ENCODE measurements at places on chromosomes 2 and 18. TPM values are rescaled to one million over a fixed set of nuclear protein-coding genes. Genes with fewer than 3 reads are reported as not detected.

- no peak for DNase-seq
- H3K36me3 ChIP-seq, result peaks cover 62% of the 10 kb centered on the region
- H3K27me3 ChIP-seq, result no peaks in the 10 kb centered on the region
- no peak overlapping the region for H3K27ac ChIP-seq
Observed at GRCh38 chr2:101007415-101008345, 5.6 kb downstream of the RPL31 start.

DNA sequence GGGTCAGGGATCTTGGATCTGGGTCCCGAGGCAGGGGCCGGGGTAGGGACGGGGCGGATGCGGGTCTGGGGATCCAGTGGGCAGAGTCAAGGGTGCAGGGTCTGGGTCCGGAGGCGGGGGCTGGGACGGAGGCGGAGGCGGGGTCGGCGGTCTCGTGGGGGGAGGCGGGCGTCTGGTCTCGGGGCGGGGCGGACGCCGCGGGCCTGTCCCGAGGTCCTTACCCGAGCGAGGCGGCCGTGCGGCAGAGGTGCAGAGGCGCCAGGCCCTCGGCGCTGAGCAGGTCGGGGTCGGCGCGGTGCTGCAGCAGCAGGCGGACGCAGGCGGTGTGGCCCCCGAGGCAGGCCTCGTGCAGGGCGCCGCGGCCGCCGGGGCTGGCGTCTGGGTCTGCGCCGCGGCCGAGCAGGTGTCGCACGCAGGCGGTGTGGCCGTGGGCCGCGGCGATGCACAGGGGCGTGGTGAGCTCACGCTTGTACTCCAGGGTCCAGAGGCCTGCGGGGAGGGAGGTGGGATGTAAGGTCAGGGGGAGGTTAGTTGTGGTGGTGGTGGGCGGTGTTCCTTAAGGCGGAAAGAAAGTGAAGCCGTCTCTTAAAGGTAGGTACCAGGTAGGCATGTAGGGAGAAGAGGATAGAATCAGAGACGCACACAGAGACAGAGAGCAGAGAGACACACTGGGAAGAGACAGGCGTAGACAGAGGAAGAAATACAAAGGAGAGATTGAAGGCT is 26.6 kb downstream of the ASB18 start:
- H3K4me1 ChIP-seq, result peaks cover 4% of the 10 kb centered on the region
- H3K36me3 ChIP-seq, result no peaks in the 10 kb centered on the region
- no peak for DNase-seq
- H3K27me3 ChIP-seq, result peaks cover 13% of the 10 kb centered on the region
- no peak overlapping the region for H3K27ac ChIP-seq

DNA sequence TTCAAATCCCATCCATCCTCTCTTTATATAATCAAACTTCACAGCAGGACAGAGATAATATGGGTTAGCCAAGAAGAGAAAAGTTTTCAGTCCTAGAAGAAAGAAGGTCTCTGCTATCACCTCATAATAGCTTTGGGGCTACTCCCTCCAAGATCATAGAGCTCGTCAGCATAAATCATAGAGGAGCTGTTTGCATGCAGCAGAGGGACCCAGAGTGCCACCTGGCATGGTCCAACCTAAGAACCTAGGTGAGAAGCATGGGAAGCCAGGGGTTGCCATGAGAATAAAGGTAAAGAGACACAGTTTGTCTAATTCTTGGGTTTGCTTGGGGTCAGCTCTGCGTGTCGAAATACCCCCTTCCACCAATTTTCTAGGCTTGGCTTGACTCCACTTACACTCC is 87.1 kb upstream of the CYP1B1 start:
- H3K27me3 ChIP-seq, result no peaks in the 10 kb centered on the region
- no peak overlapping the region for H3K27ac ChIP-seq
- DNase-seq, result no peak
- no peak overlapping the region for H3K4me3 ChIP-seq
- H3K36me3 ChIP-seq, result no peaks in the 10 kb centered on the region

DNA sequence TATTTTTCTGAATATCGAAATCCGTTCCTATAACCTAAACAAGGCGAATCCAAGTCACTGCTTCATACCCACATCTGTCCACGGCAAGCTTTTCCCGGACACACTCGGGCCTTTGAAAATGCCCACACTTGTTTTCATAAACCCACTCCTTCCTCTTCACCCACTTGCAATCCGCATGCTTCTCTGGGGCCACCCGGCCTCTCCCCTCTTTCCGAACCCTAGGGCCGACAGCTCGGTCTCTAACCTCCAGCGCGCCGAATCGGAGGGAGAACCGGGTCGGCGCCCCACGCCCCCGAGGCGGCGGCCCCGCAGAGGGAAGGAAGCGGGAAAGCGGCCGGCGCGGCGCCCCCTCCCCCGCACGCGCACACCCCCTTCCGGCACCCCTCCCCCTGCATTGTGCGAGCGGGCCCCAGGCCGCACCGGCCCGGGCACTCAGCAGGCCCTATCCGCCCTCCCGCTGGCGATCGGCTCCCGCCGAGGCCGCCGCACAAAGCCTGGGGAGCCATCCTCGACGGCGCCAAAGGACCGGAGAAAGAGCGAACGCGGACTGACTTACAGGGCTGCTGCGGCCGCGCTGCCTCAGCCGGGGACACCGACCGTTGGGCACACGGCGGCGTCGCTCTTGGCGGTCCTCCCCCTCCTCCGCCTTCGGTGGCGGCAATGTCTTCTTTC is 467 bp downstream of the PUM2 start:
- H3K4me1 ChIP-seq, result peaks cover 40% of the 10 kb centered on the region
- H3K27ac ChIP-seq, result peak overlapping the region; percentile 98
- peak overlapping the region; percentile 91 for H3K4me3 ChIP-seq
- H3K27me3 ChIP-seq, result no peaks in the 10 kb centered on the region
- peak; percentile 56 for DNase-seq

DNA sequence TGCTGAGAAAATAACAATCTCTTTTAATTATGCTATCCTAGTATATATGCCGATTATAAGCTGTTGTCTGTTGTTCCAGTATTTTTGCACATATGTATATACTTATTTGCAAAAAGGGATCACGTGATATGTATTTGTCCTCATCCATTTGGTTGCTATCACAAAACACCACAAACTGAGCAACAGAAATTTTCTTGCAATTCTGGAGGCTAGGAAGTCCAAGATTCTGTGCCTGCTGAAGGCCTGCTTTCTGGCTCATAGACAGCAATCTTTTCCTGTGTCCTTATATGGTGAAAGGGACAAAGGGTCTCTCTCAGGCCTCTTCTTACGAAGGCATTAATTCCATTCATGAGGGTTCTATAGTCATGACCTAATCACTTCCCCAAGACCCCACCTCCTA is 186.5 kb downstream of the LPIN1 start:
- no peaks in the 10 kb centered on the region for H3K4me1 ChIP-seq
- no peaks in the 10 kb centered on the region for H3K36me3 ChIP-seq
- DNase-seq, result no peak

- no peaks in the 10 kb centered on the region for H3K27me3 ChIP-seq
- no peaks in the 10 kb centered on the region for H3K36me3 ChIP-seq
- no peaks in the 10 kb centered on the region for H3K4me1 ChIP-seq
- DNase-seq, result no peak
- H3K27ac ChIP-seq, result no peak overlapping the region
Observed at GRCh38 chr2:197673606-197674005, 1.8 kb downstream of the RFTN2 start.

GRCh38 chr2:134581877-134582546 is 136.8 kb downstream of the TMEM163 start:
- no peak for DNase-seq
- no peaks in the 10 kb centered on the region for H3K36me3 ChIP-seq
- no peaks in the 10 kb centered on the region for H3K4me1 ChIP-seq
- H3K4me3 ChIP-seq, result no peak overlapping the region
- H3K27ac ChIP-seq, result no peak overlapping the region
- H3K27me3 ChIP-seq, result no peaks in the 10 kb centered on the region

Gene IAH1
- total RNA-seq, result 67.4 TPM

Gene ALK
- 0.08 TPM for total RNA-seq

Data from thyroid gland (tissue), 4 donors.